Endothelial cell (in vitro differentiated cells): ENCODE measurements at places on chromosomes 1 and 21. TPM values are rescaled to one million over a fixed set of nuclear protein-coding genes. Genes with fewer than 3 reads are reported as not detected.

- no peak for DNase-seq
Measured at GRCh38 chr1:47682786-47683350, 245.0 kb downstream of the FOXD2 start.

DNA sequence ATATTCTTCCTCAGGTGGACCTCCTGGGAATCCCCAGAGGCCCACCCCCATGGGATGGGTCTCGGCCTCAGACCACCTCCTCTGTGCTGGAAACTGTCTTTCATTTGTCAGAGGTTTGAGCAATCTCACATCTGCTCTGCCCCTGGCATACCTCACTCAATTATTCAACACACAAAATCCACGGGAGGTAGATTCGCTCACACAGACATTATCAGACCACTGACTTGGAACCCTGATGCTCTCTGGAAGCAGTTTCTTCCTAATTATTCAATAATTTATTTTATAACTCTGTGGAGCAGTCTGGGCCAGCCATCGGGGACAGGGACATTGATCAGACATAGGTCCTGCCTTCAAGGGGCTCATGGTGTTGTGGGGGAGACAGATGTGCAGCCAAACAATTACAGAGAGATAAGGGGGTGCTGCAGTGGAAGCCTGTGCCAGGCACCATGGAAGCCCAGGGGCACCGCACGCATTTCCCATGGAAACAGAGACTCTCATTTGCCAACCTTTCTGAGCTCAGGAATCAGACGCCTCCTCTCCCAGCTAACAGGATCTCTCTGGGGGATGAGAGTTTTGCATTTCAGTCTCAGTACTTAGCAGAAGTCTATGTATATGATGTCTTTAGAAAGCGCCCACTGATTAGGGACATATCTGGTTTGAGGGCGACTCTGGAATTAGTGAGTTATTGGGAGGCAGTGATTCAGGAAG is 96.5 kb downstream of the HMGB4 start:
- no peak for DNase-seq

- no peak for DNase-seq
Measured at GRCh38 chr1:110519125-110519810, at the start of gene KCNA10. Gene KCNA10, minus strand, starts transcription at chr1:110519175. Its CDS starts 388 bp downstream, at chr1:110518787.

DNA sequence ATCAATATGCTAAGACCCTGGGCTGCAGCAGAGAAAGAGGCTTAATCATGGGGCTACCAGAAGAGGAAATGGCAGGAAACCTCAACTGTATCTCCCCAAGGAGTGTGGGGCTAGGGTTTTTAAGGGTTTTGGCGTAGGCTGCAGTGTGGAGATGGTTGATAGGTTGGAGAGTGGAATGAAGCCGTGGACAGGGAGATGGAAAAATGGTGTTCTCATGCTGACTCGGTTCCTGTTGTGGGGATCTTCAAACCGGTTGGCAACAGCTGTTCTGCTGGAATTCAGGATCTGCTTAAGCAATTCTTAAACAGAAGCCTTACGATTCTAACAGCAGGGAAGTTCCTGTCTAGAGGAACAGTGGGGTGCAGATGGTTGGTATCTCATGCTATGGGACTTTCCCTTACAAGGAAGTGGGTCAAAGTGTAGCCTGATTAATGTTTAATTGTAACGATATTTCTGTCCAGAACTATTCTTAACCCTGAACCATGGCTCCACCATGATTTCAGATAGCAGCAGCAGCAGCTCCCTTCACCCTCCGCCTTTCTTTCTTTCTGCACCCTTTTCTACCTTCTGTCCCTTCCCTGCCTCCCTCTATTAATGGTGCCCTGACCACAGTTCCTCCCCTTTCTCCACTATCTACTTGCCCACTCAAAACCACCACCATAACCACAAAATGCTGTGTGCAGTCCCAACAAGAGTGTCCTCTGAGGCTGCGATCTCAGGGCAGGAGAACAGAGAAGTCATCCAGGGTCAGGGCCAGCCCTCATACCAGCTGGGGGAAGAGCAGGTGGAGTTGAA is 30.8 kb downstream of the RSPH1 start:
- DNase-seq: no peak

GRCh38 chr1:1079408-1080121 is 5.5 kb upstream of the RNF223 start:
- DNase-seq: peak; percentile 74

- DNase-seq: no peak
Measured at GRCh38 chr1:53740621-53741105, 1.7 kb upstream of the GLIS1 start.

GRCh38 chr1:65429806-65430205 is 9.3 kb downstream of the LEPR start:
- DNase-seq: no peak

- no peak for DNase-seq
Measured at GRCh38 chr1:57605933-57606332, 182.1 kb upstream of the DAB1 start.

DNA sequence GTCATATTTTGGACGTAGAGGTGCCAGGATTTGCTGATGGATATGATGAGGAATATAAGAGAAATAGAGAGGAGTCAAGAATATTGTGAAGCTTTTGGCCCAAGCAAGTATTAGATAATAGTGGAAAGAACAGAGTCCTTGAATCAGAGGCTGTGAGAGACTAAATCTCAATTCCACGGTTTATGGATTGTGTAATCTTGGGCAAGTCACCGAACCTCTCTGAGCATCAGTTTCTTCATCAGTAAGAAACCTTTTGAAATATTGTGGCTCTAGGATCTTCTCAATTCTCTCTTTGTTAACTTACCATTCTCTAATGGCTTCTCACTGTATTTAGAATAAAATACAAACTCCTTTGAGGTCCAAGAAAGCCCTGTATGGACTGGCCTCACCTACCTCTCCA is 77.6 kb downstream of the RPS6KA1 start:
- DNase-seq: no peak

DNA sequence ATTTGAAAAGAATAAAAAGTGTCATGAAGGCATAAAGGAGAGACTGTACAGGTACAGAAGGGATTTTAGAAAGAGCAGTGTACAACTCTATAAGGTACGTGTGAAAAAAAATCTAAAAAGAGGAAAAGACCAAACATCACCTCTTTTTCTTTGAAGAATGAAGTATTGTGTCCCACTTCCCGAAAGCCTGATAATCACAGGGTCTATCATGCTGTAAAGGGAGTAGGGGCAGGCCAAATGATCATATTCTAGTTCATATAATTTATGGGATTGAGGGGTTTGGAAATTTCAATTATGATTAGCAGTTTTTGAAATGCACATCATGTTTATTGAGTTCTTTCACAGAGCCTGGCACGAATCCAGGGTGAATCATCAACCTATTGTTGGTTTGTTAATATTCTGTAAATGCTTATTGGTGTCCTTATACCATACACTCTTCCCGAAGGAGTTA is 910 bp upstream of the RERE start:
- DNase-seq: no peak

- DNase-seq: no peak
Measured at GRCh38 chr1:2300004-2300771, 72.1 kb downstream of the SKI start.

GRCh38 chr1:152179566-152179965 is 20.5 kb upstream of the RPTN start:
- DNase-seq: no peak

GRCh38 chr1:182163821-182164223 is 102.3 kb upstream of the ZNF648 start:
- no peak for DNase-seq

GRCh38 chr1:24027838-24028468 is 47.8 kb upstream of the SRSF10 start:
- no peak for DNase-seq

GRCh38 chr1:248853663-248854375 is 5.1 kb downstream of the ZNF692 start:
- DNase-seq: no peak

DNA sequence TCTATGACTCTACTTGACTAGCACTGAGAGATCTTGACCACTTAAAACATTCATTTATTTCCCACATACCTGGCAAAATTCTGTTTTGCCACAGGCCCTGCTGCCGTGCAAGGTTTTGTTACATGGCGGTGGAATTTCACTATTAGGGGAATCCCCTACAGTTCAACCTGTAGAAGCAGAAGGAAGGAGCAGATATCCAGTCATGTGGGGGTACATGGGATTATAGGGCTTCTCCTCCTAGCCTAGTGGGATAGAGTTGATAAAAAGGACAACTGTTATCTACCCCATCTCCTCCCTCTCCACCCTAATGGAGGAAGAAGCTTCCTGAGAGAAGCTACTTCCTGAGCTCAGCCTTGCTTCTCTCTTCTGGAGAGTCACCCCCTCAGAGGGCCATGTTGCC is 17.7 kb upstream of the PROK1 start:
- no peak for DNase-seq

GRCh38 chr1:114350731-114351445 is 160.1 kb downstream of the TRIM33 start:
- no peak for DNase-seq

DNA sequence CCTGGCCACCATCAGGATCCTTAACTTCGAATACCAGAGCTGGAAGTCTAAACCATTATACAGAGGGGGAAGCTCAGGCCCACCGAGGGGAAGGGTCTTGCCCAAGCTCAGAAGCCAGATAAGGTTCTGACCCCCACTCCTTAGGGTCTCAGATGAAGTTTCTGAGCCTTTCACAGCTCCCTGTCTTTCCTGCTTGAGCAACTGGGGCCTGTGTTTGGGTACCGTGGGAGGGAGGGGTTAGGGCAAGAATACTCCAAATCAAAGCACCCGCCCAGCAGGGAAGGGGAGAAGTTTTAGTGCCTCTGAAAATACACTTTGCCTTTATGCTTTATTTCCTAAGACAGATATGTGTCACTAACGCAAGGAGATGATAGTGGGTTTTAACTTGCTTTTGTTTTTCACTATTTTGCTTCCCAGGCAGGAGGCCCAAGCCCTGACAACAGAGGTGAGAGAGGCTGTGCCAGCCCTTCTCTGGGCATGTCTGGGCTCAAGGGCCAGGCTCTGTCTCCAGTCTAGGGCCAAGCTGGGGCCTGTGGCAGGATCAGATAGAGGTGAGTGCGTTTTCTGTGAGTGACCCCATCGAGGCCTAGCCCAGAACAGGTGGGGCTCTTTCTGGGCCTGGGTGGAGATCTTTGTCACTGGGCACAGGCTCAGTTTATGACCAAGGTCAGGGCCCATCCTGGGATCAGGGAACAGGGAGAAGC is 20.5 kb upstream of the TENT5B start:
- no peak for DNase-seq

GRCh38 chr1:170340308-170340707 is 191.7 kb upstream of the GORAB start:
- no peak for DNase-seq

- no peak for DNase-seq
Measured at GRCh38 chr1:36480161-36480560, 2.6 kb downstream of the CSF3R start.

DNA sequence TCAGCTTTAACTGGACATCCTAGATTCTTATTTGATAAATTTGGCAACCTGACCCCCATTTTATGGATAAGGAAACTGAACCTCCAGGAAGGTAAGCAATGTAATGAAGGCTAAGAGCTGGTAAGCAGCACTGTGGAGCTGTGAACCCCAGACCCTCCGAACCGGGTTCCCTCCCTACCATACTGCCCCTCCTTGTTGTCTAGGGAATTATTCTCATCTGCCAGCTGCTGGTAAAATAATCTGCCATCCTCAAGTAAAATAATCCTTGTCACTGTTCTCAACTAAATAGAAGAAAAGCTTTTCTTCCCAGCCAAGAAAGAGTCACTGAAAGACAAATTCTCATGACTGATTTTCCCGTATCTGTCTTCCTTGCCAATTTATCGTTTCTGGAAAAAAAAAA is 55.8 kb upstream of the PRDX6 start:
- no peak for DNase-seq

GRCh38 chr1:91578320-91579109 is 77.9 kb downstream of the CDC7 start:
- no peak for DNase-seq

DNA sequence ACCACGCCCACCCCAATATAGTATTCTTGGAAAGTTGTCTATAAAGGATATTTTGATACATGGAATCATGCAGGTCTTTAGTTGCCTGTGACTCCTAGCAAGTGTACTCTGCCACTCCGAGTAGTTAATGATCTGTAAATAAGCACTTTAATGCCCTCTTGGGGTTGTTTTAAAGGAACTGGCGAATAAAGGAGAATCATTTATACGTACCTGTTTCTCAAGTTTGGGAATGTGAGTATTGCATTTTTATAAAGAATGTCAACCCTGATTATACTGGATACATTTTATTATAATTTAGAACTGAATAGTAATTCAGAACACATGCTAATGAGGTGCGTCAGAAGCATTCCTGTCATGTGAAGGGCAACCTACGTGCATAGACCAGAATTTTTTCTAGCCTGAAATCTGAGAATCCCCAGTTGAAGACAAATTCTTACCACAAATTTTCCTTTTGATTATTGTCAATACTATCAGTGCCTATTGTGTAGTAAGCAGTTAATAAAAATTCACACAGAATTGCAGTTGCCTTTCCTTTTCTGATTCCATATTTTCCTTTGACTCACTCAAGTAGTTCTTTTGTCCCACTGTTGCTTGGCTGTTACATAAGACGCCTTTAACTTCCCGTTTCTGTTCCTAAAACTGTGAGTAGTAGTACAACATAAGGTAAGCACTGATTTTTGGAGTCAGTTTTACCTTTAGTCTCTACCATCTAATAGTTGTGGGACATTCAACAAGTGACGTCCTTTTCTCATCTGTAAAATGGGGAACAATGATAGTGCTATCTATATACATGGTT is 5.1 kb downstream of the AHCYL1 start:
- no peak for DNase-seq

DNA sequence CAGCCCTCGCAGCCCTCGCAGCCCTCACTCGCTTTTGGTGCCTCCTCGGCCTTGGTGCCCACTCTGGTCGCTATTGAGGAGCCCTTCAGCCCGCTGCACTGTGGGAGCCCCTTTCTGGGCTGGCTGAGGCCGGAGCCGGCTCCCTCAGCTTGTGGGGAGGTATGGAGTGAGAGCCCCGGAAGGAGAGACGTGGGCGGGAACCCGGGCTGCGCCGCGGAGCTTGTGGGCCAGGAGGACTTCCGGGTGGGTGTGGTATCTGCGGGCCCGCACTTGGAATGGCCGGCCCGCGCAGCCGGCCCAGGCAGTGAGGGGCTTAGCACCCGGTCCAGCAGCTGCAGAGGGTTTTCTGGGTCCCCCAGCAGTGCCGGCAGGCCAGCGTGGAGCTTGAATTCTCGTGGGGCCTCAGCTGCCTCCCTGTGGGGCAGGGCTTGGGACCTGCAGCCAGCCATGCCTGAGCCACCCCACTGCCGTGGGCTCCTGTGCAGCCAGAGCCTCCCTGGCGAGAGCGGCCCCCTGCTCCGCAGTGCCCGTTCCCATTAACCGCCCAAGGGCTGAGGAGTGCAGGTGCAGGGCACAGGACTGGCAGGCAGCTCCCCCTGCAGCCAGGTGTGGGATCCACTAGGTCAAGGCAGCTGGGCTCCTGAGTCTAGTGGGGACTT is 9.9 kb upstream of the CFHR2 start:
- DNase-seq: no peak

GRCh38 chr1:26177182-26177684 is at the start of gene CNKSR1:
Gene CNKSR1, plus strand, starts transcription at chr1:26177491. Its CDS starts 57 bp downstream, at chr1:26177548.
- DNase-seq: peak; percentile 51

KCND3 gene
- total RNA-seq: 0.15 TPM

FCRL1 gene
- total RNA-seq: not detected

THBS3 gene
- 35.5 TPM for total RNA-seq

MYCL gene
- 20.1 TPM for total RNA-seq

CELA2A gene
- not detected for total RNA-seq

OR4F29 gene
- total RNA-seq: not detected

CYP4Z1 gene
- total RNA-seq: not detected

OR2M3 gene
- not detected for total RNA-seq

UBE2G2 gene
- total RNA-seq: 49.6 TPM

TFF3 gene
- total RNA-seq: not detected

UMODL1 gene
- total RNA-seq: not detected
